Activated naive CD4-positive, alpha-beta T cell treated with anti-CD3 and anti-CD28 coated beads, Interleukin-2, amount 50 U/mL, for 72 hours (primary cell): ENCODE measurements at places on chromosomes 3 and 15.

DNA sequence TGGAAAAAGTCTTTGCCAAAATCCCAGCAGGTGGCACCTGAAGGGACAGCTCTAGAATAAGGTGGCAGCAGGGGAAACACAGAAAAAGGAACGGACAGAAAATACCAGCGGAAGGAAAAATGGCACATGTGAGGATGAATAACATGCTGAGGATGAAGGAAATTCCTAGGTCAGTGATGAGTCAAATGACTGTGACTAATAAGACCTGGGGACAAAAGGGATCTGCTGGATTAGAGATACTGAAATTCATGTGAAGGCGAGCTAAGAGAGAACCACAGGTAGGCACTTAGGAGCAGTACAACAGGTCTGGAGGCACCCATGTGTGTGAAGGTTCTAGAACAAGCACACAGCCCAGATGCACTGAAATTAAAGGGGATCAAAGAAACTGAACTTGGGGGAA lies 482.5 kb downstream of the FOXP1 start:
- DNase-seq = no peak

DNA sequence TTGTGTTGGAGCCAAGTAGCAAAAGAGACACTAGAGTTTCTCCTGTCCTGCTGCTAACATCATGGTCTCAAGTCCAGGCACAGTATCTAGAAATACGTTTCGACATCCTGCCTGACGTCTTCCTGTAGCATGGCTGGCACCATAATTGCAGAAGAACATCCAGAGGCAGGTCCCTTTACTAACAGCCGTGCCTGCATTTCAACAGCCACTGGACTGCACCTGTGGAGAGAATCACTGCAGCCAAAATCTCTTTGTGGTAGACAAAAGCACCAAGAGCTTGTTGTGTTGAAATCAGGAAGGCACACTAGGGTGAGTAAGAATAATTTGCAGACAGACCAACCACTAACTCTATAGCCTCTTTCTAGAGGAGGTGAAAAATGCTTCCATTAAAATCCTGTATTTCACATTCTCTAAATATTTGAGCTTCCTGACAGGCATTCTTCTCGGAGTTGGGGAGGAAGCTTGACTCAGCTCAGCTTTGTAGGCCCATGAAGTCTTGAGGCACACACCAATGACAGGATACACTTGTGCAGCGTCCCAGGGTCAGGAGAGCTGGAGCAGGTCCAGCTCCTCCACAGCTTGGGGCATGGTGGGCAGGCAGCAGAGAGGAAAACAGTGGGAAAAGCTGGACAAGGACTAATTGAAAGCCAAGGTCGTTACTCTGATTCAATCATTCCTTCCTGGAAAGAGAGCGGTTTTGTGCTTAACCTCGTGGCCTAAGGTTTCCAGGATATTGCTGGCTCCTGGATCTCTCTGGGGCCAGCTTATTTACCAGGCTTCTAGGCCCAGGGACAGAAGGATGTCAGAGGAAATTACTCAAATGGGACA lies 244.9 kb downstream of the FAM43A start:
- no peak for DNase-seq

DNA sequence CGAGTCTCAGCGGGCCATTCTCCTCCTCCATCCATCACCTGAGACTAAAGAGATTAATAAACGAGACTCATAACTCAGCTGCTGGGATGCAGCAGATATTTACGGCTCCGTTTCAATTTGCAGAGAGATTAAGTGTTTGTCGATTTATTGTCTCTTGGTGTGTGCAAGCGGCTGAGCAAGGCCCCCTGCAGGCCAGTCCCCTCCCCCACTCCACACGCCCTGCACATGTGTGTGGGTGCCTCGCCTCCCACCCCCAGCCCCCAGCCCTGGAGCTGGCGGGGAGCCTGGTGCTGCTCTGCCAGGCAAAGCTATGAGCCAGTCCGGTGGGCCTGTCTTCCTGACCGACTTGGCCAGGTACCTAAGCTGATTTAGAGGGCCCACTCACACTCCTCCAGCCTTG lies 63.0 kb downstream of the CYP11A1 start:
- DNase-seq = no peak

DNA sequence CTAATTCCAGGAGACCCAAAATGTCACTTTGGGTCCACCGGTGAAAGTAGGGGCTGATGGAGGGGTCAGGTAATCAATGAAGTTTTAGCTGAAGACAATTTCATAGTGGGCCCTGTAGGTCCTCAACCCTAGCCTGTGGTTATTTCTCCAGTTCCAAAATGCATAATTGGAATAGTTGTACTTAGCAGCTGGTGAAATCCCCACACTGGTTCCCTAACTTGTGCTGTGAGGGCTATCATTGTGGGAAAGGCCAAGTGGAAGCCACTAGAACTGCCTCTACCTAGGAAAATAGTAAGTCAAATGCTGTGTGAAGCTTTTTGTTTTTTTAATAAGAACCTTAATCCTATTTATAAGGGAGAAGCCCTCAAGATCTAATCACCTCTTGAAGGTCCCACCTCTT lies 193.7 kb upstream of the AZI2 start:
- DNase-seq = no peak
